Left ventricle myocardium superior (tissue), 1 donor: ENCODE measurements at places on chromosomes 3 and 15. TPM values are rescaled to one million over a fixed set of nuclear protein-coding genes. Genes with fewer than 3 reads are reported as not detected.

ISLR gene
- 11.1 TPM for total RNA-seq

DNAJA4 gene
- total RNA-seq, result 85.9 TPM

CLSTN2 gene
- total RNA-seq, result 4.9 TPM

CORO2B gene
- total RNA-seq, result 5.9 TPM

- DNase-seq, result no peak
These were observed 12.9 kb downstream of the SCAMP5 start for GRCh38 chr15:75008221-75008625.

- no peak for DNase-seq
These were observed 131.4 kb upstream of the NR2F2 start for GRCh38 chr15:96199111-96199510.

- no peak for DNase-seq
These were observed 2.9 kb downstream of the HDGFL3 start for GRCh38 chr15:83204697-83205096.

DNA sequence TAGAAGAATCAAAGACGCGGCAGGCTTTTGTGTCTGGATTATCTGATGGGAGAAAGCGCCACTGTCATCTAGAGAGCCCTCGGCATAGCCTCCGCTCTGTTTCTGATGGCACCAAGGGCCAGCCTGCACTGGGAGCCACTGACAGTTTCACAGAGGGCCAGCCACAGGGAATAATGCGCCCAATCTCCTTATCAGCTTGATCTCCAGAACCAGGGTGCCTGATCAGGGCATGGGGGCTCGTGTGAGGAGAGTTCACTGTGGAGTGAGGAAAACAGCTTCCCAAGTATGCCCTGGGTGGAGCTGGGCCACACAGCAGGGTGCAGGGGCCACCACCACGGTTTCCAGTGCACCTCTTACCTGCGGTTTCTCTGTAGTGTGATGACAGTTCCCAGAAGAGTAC, 29.8 kb upstream of the CLK3 start:
- no peak for DNase-seq
